Stimulated activated CD4-positive, alpha-beta T cell treated with anti-CD3 and anti-CD28 coated beads, Interleukin-4, amount 100 ng/mL, for 4 hours (primary cell): ENCODE measurements at places on chromosomes 12 and 14.

- peak; percentile 74 for DNase-seq
These were observed 27.2 kb upstream of the PNMA1 start for GRCh38 chr14:73741386-73741875.

DNA sequence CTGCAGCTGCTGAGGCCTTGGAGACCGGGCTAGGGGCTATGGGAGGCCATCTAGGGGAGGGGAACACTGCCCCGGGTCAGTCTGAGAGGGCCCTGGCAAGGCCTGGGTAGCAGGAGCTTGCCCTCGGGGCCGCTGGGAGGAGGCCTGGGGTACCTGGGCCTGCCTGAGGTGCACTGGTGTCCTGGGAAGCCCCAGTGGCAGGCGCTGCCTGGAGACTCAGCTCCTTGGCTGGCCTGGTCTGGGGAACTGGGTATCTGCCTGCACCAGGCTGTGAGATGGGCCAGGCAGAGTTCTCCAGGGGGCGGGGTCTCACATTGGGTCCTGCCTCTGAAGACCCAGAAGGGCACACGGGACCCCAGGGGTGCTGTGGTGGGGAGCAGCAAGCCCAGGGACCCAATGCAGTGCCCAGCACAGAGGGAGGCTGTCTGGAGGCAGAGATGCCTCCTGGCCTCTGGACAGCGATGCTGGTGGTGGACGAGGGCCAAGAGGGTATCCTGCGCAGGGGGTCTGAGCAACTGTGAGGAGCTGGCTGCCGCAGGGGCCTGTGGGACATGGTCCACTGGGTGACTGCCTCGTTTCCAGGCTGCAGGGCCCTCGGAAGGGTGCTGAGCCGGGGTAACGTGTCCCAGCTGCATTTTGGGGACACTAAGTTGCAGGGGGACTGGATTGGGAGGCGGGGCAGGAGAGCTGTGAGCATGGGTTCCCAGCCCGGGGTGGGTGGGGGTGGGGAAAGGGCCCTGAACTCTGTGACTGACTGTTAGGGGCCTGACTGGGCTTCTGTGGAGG lies 7.4 kb upstream of the MTA1 start:
- no peak for DNase-seq

DNA sequence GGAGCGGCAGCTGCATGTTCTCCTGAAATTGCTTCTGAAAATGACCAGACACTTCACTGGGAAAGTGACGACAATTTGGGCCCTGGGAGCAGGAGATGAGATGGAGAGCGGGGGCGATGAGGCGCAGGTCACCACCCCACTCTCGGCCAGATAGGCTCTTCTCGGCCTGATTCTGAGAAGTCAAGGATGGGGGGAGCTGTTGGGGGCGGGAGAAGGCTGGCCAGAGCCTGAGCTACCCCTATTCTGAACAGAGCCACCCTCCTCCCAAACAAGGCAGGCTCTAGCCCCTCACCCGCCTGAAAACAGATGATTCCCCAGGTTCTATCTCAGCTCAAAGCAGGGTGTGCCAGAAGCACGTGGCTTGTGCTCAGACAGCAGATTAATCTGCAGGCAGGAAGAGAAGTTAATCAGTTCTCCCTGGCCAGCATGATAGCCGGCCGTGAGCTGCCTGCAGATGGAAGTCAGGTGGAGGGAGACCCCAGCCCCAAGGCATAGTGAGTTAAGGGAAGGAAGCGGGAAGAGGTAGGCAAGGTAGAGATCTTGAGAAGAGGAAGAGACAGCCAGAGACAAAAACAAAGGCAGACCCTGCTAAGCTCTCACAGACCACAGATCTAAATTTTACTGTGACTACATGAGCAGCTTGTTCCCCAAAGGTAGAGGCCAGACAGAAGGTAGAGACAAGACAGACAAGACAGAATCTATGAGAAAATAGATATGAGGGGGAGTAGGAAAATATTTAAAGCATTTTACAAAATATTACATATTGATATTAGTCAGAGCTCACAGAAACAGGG lies 10.9 kb upstream of the TAC3 start:
- no peak for DNase-seq

DNA sequence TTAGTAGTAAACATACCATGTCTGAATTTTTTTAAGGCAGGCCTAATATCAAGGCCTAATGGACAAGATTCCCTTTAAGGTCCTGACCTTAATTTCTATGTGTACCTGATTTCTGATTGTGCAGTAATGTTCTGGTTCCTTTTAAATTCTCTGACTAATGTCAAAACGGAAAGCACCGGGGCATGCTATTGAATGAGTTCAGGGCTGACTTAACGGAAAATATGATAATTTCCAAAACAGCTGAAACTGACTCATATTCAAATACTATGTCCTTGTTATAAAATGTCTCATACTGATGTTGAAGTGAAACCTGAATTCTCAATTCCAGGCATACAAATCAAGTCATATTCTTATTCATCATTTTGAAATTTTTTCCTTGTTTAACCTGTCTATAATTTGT lies 6.7 kb downstream of the TAS2R43 start:
- DNase-seq: no peak

- no peak for DNase-seq
These were observed 103.8 kb downstream of the TMTC3 start for GRCh38 chr12:88245905-88246304.

DNA sequence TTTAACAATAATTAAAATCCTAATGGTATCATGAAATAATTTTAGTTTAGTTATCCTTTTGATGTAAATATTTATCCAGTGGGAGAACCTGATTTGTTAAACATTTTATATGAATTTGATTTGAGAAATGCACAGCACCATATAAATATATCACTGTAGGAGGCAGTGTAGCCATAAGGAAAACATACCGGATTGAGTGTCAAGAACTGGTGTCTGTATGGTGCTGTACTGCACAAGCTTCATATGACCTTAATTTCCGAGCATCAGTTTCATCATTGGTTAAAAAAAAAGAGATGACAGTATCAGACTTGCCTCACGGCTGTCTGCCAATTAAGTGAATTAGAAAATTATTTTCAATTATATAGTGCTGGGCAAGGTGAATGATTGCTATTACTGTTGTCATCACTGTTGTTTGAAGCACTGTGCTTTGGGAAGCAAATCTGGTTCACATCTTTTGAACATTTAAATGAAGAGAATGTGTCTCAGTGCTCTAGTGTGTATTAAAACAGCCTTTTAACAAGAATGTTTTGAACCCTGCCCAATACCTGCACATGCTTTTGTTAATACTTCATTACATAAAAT lies 72.1 kb downstream of the TMTC2 start:
- DNase-seq: no peak

- DNase-seq: no peak
These were observed 137.5 kb downstream of the NRXN3 start for GRCh38 chr14:78307671-78308070.

- DNase-seq: no peak
These were observed 2.0 kb downstream of the ESYT1 start for GRCh38 chr12:56129942-56130495.

GRCh38 chr12:53625373-53625945 lies 723 bp downstream of the ATF7 start:
- no peak for DNase-seq

DNA sequence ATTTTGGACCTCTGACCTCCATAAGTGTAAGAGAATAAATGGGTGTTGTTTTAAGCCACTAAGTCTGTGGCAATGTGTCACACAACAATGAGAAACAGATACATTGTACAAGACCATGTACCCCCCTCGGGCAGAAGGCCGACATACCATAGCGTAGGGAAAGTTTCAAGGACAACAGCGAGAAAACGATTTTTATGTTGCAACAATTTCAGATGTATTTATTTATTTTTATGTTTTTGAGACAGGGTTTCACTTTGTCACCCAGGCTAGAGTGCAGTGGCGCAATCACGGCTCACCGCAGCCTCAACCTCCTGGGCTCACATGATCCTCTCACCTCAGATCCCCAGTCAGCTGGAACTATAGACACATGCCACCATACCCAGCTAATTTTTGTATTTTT lies 136.4 kb upstream of the NCOR2 start:
- no peak for DNase-seq

- no peak for DNase-seq
These were observed 32.1 kb upstream of the TXNRD1 start for GRCh38 chr12:104183443-104183842.

- DNase-seq: peak; percentile 7
These were observed 18.3 kb upstream of the PLEKHH1 start for GRCh38 chr14:67514650-67515385.

- no peak for DNase-seq
These were observed 17.6 kb downstream of the NINJ2 start for GRCh38 chr12:645563-646071.

DNA sequence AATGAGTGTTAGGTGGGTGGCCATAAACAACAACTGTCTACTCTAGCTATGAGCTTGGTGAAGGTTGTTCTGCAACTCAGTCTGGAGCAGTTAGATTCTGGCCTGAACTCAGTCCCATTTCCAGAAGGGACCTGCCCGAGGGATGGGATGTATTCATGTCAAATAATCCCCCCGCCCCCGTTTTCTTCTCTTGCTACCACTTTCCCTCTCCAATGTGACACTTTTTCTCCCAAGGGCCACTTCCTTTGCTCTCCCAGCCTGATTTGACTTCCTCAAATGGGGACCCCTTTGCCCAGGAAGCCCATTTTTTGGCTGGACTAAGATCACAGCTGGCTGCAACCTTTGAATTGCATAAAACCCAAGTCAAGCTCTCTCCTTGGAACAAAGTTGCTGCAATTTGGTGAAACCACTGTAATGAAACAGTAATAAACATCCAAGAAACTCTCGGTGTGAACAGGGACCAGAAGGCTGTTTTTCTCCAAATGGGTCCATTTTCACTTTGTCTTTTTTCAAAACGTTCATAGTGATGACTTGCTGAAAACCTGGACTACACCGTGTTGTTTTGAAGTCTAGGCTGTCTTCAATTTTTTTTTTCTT lies 137.2 kb upstream of the GSC start:
- DNase-seq: no peak

- no peak for DNase-seq
These were observed 121.6 kb downstream of the SRGAP1 start for GRCh38 chr12:63965936-63966605.

DNA sequence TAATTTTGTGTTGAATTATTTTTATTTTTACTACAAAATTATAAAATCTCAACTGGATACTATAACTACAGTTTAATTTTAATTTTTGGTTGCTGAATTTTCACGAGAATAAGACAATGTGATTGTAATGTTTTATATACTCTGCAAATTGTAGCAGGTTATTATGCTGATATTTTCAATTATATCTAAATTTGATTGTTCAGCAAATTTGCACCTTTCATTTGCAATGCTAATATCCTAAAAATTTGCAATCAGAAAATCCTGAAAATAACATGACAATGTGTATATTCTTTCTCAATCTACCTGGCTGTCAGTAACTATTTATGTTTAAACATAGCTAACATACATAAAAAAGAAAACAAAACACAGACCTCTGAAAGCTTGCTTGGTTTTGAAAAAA lies 932.2 kb upstream of the LRFN5 start:
- DNase-seq: no peak

GRCh38 chr14:103436533-103436932 lies 51.3 kb downstream of the MARK3 start:
- DNase-seq: no peak

DNA sequence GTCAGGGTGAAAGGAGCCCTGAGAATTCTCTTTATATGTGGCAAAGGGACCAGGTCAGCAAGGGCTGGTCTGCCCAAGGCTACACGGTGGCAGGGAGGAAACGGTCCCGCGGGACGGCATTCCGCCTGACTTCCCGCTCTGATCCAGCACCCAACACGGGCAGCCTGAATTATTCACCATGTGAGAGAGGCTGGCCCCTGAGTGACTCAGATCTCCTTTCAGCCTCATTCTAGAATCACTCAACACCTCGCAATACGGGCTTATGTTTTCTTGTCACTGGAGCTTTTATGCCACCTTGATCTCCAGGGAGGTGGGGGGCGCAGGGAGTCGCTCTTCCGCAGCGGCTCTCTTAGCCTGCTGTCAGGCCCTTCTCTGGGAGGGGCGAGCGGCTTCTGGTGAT lies 8.5 kb downstream of the LRTM2 start:
- DNase-seq: no peak

GRCh38 chr12:33000016-33000415 lies 103.4 kb upstream of the PKP2 start:
- DNase-seq: no peak

GRCh38 chr12:50018154-50018553 lies 7.1 kb downstream of the RACGAP1 start:
- DNase-seq: no peak

DNA sequence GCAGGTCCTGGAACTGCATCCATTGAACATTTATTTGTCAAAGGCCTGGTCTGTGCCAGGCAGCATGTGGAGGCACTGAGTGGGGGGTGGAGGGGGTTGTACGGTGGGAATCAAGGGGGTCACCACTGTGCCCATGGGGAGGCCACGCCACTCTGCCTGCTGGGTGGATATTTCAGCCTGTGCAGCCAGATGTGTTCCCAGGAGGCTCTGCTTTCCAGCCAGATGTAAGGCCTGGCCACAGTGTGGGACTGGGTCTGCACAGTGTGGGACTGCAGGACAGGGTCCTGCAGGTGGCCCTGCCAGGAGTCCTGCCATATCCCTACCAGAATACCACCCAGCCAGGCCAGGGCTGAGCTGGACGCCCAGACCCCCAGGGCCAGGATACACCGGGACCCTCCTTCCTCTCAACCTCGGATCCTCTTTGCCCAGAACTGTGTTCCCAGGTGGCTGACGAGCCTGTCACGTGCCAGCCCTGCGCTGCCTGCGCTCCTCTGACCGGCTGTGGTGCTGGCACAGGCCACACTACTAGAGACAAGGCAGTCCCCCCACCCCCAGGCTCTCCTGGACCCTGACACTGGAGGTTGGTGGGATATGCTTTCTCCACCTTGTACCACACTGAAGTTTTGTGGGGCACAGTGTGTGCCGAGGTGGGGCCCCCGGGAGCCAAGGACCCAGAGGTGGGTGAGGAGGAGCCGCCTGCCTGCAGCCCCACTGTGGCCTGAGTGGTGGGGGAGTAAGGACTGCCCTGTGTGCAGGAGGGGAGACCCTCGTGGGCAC lies 17.5 kb downstream of the XRCC3 start:
- no peak for DNase-seq

DNA sequence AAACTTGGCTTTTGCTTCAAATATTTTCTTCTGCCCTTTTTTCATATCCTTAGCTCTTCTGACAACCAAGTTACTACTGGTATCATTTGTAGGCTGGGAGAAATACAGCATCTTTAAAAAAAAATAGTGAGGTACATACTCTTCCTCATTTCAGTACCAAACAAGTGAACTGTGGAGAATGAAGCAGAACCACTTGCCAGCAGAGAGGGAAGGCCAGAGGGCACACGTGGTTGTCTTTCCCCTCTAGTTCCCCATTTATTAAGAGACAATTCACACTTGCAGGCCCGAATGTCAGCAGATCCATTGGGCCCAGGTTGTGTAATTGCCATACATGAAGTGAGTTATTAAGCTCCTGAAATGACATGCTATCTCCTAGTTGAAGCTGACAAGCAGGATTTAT lies 3.2 kb downstream of the SUSD6 start:
- no peak for DNase-seq

- DNase-seq: peak; percentile 5
These were observed 57.6 kb downstream of the MDM2 start for GRCh38 chr12:68865399-68866164.

DNA sequence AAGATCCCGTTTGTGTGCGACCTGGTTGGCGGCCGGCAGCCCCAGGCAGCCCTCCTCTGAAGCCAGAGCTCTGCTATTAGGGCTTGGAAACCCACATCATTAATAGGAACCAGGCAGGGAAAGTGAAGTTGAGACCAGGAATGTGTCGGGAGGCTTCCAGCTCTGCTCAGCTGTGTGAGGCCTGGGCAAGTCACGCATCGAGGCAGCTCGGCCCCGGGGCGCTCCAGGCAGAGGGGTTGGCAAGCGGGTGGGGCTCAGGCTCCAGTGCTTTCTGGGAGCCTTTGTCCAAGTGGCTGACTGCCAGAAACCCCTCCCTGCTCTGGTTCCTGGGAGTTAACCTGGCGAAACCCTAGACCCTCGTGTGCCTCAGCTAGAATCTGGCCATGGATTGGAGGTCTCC lies 1151.7 kb downstream of the VRK1 start:
- no peak for DNase-seq
